ENCODE measurements at places on chromosomes 4 and X.

GRCh38 chr4:56684320-56685050, 3.4 kb upstream of the HOPX start:
- DNase-seq, result no peak

- no peak for DNase-seq
These were observed at the start of gene DCX for GRCh38 chrX:111411983-111412382. DCX (minus strand) TSS chrX:111412192; CDS start chrX:111410398, 1,794 bp downstream.

GRCh38 chr4:140735317-140735716, 20.9 kb downstream of the TBC1D9 start:
- no peak for DNase-seq

- DNase-seq, result no peak
These were observed 108.8 kb upstream of the CENPE start for GRCh38 chr4:103306870-103307375.

DNA sequence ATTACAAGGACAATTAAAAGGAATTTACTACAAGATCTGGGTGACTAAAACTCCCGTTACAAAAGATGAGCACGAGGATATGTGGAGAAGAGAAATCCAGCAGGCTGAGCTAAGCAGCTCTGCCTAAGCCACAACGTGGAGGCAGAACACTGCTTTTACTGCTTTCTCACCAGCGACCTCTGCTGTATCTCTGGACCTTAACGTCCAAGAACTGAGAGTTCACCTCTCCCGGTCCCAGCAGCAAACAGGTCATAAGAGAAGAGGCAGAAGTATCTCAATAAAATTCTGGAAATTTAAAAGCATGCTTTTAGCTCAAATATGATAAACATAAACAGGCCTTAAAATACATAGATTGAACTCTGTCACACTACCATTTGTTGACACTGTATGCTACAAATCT, 81.0 kb downstream of the ADGRA3 start:
- DNase-seq, result peak; percentile 35

- DNase-seq, result no peak
These were observed 46.5 kb upstream of the PGRMC1 start for GRCh38 chrX:119189595-119189994.

GRCh38 chr4:178632415-178632814, 1190.2 kb upstream of the AGA start:
- DNase-seq, result no peak

- DNase-seq, result no peak
These were observed 161.0 kb downstream of the SHOX start for GRCh38 chrX:791479-792034.

DNA sequence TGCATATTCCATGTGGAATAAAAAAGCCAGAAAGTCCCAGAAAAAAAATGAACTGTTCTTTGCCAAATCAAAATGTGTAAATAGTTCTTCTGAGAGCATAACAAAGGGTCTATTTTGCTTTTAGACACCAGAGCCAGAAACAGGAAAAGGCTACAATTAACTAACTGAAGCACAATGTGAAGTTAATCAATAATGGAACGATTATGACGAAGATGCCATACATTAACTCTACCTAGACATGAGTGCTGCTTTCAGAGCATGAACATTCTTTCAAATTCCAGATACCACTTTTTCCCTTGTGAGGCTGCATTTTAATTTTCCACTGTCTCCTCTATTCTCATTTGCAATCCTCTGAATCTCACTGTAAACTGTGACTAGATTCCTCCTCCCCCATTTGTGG, 48.7 kb upstream of the PHOX2B start:
- no peak for DNase-seq

- no peak for DNase-seq
These were observed 307.2 kb upstream of the NR3C2 start for GRCh38 chr4:148749403-148749802.

DNA sequence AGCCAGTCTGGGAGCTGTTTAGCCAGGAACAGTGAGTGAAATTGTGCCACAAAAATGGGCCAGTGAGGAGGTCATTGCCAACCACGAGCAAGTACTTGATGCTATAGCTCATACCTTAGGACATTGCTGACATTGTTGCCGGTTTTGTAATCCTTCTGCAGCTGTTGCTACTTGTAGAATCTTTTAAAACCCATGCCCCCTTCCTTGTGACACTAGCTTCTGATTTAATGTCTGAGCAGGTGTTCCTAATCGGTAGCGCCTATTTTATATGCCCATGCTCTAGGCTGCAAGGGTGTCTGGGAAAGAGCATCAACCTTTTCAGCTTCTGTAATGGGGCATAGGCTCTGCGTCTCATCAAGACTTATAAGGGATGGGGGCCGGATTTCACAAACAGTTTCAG, 2.6 kb downstream of the POLA1 start:
- DNase-seq, result no peak

DNA sequence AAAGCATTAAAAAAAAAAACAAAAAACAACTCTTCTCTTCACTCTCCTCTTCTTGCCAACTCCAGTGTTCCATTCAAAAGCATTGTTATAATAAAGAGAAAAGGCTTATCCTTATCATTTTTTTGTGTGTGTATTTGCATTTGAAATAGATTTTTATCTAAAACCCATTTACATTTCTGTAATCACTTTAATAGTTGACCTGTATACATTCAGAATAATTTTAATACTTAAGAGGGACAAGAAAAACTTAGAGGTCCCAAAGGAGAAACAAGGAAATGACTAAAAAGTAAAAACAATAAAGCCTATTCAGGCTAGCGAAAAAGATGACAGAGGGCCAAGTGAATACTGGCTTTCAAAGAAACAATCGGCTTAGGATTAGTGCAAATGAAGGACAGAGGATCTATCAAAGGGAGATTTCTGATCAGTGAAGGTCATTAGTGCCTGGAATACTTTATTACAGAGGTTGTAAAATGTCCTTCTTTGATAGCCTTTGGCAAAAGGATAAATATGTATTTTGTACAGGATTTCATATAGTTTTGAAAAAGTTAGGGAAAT, 808.3 kb downstream of the RPA4 start:
- no peak for DNase-seq

DNA sequence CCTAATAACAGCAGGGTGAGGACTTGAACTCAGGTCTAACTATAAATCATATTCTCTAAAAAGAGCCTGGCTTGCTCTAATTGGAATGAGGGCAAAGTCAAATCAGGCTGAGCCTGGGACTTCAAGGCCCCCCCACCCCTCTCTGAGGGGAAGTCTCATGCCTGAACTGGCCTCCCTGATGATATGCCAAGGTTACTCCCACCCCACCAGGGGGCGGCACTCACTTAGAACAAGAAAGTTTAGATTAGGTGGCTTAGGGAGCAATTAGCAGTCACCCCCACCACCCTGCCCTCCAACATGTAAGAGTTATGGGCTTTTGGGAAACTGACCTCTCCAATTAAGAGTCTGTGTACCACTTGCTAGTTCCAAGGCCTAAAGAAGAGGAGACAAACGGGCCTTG, 2.7 kb downstream of the FOXO4 start:
- peak; percentile 86 for DNase-seq

DNA sequence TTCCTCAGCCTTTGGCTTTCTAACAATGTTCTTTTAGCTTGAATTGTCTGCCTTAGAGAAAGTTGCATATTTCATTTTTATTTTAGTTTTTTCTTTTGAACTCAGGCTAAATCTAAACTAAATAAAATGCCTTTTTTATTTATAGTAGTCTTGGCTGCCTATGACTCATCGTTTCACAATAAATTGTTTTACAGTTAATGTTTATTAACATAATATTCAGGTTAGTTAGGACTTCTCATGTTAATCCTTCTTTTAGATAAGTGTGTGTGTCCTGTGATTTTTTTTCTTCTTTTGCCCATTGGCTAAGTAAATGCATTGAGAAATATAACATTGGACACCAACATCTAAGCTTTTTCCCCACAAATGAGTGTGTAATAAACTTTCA, 1.6 kb downstream of the RP2 start:
- no peak for DNase-seq

GRCh38 chr4:8276358-8277240, 7.0 kb downstream of the HTRA3 start:
- no peak for DNase-seq

Data from erythroblast (primary cell).